Amniotic epithelial cell (primary cell): ENCODE measurements at places on chromosomes 1 and 21.
A peak's percentile ranks its signal among the peaks of the same experiment; 100 is the strongest.

DNA sequence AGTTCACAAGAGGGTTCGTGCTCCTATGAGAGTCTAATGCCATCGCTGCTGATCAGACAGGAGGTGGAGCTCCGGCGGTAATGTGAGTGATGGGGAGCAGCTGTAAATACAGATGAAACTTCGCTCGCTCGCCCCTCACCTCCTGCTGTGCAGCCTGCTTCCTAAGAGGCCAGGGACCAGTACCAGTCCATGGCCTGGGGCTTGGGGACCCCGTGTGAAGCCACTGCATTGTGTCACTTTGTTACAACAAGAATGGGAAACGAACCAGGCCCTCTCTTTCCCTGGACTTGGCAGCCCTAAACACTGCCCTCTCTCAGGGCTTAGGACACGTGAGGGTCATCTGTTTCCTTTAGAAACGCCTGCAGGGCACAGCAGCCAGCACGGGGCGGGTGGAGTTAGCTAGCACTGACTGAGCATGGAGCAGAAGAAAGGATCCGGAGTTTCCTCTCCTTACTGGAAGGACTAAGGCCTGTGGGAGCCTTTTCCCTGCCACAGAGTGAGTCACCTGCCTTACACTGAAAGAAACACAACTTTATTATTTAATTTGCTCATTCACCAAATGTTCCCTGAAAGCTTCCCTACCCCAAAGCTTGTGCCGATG is 185.2 kb upstream of the TMEM51 start:
- peak; percentile 71 for DNase-seq

DNA sequence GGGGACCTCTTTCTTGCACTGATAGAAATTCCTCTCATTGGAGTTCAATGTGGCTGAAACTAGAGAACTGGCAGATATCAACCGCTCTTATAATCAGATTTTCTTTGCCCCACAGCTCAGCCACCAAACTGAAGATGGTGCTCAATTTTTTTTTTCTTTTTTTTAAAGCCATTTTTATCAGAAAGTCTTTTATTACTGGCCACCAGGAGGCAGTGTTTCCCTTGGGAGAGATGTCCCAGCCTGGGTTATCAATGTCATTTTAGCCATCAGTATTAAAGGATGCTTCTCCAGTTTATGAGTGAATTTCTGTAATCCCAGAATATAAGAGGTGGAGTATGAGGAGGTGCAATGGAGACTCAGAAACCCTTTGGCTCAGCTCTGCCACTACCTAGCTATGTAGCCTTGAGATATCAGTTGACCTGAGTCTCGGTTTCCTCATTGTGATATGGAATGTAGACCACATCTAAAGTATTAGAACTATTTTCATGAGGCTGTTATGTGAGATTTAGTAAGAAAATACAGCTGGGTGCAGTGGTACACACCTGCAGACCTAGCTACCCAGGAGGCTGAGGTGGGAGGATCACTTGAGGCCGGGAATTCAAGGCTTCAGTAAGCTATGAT is 27.6 kb downstream of the CD244 start:
- DNase-seq, result peak; percentile 62

GRCh38 chr1:20349561-20349960 is 58.9 kb downstream of the VWA5B1 start:
- DNase-seq, result no peak

DNA sequence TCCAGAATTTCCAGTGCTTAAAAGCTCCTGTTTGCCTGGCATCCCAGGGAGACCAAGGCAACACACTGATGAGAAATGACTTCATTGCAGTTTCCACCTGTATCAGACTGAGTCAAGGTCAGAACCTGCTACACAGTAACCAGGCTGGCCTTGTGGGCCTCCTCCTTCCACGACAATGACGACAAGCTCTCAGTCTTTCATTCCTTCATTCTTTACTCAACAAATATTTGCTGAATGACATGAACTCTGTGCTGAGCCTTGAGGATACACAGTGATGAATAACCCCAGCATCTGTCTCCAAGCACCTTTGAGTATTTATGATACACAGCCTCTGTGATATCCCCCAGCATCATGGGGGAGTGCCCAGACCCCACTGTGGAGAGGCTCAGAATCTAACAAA is 8.9 kb upstream of the LCE5A start:
- no peak for DNase-seq

DNA sequence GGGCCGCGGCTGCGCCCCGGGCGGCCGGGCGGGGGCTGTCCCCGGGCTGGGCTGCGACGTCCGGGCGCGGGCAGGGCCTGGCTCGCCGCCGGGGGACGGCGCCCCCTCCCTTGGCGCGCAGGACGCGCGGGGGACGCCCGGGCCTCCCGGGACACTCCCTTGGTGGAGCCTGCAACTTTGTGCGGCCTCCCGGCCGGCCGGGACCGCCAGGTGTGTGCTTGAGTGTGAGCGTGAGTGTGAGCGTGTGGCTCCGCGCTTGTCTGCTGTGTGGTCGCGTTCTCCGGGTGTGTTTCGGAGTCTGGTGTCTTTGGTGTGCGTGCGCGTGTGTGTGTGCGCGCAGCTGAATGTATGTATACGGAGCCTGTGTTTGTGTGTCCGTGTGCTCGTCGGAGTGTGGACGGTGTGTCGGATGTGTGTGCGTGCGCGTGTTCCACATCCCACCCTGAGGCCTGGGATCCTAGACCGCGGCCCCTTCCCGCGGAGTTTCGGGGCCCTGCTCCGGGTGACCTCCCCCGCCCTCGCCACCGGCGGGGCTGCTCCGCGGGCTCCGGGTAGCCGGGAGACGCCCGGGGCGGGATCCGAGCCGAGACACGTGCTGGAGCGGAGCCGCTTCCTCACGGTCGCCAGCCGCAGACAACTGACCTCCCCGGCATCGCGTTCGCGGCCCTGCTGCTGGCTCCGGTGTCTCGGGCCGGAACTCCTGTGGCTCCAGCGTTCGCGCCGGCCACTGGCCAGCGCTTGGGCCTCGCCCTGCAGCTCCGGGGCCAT is 1.7 kb downstream of the PTPRU start:
- DNase-seq, result no peak
